T-helper 9 cell (primary cell): ENCODE measurements at places on chromosomes 13 and 19.
A peak's percentile ranks its signal among the peaks of the same experiment; 100 is the strongest.

DNA sequence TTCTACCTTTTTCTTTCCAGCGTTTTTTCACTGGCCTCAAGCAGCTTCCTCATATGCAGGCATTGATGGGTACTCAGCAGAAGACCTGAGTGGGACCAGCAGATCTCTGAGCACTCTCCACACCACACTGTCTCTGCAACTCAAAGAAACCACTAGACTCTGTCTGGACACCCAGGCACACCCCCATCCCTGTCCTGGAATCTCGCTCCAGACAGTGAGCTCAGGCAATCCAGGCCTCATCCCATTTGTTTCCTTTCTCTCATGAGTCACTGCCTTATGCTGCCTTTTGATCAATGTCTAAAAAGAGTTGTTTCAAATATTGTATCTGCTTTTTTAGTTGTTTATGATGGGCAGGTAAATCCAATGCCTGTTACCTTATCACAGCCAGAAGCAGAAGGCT lies 19.7 kb upstream of the POP4 start:
- no peak for DNase-seq

GRCh38 chr13:24341439-24341838 lies 32.1 kb downstream of the C1QTNF9 start:
- DNase-seq: no peak

- no peak for DNase-seq
Observed at GRCh38 chr13:27177852-27178251, 6.2 kb upstream of the USP12 start.

DNA sequence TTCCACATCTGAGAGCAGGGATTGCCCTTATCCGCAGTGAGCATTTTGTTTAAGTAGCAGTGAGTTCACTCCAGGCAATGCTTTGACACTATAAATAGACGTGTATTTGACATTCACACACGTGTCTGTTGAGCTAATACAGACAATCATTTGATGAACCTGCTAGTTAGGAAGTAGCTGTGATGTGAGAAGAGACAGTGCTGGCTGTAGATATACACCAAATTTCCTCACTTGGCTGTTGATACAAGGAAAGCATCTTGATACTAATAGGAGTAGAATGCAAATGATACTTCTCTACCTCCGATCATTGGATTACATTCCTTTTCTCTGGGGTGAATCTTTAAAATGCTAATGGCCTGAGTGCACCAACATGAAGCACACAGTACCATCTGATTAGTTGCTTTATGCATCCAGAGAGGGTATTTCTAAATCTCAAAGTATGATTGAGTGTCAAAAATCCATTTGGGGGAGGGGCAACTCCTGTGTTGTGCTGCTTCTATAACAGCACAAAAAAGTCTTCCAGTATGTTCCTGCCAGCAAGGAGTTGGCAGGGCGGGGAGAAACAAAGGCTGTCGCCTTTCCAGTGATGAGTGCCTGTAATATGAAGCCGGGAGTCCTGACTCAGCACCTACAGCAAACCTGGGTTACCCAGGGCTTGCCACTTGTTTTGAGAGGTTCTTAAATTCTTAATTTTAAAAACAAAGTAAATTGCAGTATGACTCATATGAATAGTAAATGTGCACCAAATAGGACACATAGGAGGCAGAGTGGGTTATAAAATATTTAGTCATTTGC lies 7.0 kb downstream of the CUL4A start:
- no peak for DNase-seq

GRCh38 chr13:93977986-93978385 lies 501.5 kb downstream of the DCT start:
- DNase-seq: no peak

- DNase-seq: no peak
Observed at GRCh38 chr19:45754323-45754722, 14.7 kb downstream of the SIX5 start.

- no peak for DNase-seq
Observed at GRCh38 chr13:113616991-113617749, 32.6 kb downstream of the TFDP1 start.

DNA sequence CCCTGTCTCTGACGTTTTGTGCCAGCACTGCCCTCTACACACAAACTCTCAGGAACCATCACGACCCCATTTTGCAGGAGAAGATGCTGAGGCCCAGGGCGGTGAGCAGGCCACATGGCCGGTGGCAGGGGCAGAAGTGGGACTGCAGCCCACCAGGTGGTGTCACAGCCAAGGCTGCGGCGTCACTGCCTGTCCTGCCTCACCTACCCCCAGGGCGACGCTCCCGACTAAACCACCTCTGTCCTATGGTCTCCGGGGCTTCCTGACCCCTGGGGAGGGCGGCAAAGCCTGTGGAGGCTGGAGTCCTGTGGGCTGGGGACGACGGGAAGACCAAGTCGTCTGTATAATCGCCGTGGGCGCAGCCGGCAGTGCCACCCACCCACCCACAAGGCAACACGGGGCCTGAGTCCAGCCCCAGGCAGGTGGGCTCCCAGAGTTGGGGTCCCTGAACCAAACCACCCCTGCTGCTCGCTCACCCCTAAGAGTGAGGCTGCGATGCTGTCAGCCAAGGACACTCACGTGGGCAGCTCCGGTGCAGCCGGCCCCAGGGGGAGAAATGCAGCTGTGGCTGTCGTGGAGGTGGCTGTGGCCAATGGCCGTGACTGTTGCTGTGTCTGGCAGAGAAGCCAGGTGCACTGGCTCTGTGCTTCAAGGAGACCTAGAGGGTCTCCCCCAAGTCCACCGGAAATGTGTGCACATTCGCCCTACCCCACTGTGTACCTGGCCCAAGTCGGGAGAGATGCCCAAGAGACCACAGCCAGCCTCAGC lies 29.7 kb downstream of the RASA3 start:
- DNase-seq: peak; percentile 1

DNA sequence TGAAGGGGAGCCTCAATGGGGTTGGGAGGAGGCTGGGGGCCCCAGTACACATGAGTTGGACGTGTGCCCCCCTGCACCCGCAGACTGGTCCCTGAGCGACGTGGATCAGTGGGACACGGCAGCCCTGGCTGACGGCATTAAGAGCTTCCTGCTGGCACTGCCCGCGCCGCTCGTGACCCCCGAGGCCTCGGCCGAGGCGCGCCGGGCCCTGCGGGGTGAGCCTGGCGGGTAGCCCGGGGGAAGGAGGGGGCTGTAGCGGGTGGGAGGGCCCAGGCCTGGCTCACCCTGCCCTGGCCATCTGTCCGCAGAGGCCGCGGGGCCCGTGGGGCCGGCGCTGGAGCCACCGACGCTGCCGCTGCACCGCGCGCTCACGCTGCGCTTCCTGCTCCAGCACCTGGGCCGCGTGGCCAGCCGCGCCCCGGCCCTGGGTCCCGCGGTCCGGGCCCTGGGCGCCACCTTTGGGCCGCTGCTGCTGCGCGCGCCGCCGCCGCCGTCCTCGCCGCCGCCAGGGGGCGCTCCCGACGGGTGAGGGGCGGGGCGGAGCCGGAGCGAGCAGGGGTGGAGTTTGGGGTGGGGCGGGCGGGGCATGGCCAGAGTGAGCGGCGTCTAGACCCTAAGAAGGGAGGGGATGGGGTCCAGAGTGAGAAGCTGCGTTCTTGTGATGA lies 8.1 kb downstream of the PIK3R2 start:
- DNase-seq: peak; percentile 81

DNA sequence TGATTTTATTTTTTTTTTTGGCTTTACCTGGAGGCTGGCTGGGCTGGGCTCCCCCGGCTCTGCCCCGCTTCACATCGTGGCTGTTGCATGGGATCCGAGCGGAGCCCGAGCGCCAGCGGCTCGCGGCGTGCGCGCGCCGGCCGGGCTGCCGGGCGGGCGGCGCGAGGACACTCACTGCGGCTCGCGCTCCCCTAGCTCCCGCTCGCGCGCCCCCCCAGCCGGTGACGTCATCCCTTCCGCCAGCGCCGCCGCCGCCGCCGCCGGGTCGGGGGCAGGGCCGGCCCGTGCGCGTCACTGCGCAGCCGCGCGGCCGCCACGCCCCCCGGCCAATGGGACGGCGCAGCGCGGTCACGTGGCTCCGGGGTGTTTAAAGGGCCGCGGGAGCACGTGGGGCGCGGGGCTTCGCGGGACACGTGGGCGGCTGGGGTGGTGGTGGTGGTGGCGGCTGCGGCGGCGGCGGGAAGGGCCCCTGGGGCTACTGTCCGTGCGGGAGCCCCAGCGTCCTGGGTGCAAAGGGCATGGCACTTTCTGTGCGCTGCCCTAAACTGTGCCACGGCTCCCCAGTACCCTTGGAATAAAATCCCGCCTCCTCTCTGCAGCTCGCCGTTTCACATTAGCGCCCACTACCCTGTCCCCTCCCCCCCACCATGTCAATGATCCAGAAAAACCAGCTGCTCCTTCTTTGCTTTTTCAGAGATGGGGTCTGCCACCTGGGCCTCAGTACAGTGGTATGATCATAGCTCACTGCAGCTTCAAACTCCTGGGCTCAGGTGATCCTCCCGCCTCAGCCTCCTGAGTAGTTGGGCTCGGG lies at the start of gene PTPRS:
PTPRS (minus strand) TSS at position 176 of the 811 bp plus-strand sequence. CDS start 54,672 bp downstream, outside the sequence.
- peak; percentile 23 for DNase-seq

GRCh38 chr13:109715902-109716301 lies 70.5 kb downstream of the IRS2 start:
- no peak for DNase-seq

DNA sequence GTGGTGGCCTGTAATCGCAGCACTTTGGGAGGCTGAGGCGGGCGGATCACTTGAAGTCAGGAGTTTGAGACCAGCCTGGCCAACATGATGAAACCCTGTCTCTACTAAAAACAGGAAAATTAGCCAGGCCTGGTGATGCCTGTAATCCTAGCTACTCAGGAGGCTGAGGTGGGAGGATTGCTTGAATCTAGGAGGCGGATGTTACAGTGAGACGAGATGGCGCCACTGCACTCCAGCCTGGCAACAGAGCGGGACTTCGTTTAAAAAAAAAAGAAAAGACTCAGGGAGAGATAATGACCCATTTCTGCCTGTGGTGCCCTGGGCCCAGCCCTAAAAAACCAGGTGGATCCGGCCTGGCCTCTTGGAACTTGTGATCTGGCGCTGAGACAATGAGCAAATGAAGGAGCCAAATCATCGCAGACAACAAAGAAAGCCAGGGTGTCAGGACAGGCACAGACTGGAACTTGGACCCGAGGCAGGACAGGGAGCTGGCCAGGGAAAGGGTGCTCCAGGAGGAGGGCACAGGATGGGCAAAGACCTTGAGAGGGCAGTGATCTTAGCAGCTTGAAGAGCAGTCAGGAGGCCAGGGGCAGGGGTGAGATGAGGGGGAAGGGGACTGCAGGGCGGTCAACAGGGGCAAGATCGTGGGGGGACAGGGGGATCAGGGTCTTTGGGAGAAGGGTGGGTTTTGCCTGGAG lies 962 bp upstream of the JAK3 start:
- no peak for DNase-seq

DNA sequence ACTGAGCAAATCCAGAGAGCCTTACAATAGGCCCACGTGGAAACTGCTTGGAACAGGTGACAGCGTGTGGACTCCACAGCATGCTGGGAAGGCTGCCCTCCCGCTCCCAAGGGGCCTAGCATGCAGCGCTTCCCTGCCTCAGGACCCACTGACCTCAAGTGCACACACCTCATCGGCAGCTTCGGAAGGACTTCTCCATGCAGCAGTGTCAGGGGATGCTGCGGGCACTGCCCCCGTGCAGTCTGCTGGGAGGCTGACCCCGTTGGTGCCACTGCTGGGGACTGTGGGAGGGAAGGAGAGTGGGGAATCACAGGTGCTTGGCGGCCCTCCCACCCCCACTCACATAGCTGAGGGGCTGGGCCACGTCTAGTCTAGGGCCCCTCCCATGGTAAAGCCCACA lies 17.2 kb downstream of the CAPS start:
- DNase-seq: no peak

DNA sequence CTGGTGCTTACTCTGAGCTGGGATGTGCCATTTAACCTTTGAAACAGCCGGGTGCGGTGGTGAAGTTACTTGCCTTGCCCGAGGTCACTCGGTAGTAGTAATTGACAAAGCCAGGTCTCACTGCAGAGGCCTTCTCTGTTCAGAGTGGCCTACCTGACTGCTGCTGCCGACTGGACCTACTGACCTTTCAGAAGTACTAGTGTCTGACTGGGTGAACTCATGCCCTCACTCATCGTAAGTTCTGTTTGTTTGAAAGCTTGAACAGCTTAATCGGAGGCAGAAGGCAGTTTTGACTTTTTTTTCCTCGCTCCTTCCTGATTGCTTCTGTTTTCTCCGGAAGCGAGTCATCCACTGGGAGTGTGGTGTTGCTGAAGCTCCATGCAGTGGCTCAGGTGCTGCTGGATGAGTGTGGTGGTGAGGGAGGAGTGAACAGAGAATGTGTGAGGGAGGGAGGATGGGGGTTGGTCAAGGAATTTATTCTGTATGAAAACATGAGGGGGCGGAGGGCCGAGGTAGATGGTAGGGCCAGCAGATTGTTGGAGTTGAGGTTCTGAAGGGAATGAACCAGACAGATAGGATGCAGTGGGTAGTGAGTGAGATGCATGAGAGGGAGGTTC lies 2.7 kb downstream of the SPINT2 start:
- DNase-seq: no peak

DNA sequence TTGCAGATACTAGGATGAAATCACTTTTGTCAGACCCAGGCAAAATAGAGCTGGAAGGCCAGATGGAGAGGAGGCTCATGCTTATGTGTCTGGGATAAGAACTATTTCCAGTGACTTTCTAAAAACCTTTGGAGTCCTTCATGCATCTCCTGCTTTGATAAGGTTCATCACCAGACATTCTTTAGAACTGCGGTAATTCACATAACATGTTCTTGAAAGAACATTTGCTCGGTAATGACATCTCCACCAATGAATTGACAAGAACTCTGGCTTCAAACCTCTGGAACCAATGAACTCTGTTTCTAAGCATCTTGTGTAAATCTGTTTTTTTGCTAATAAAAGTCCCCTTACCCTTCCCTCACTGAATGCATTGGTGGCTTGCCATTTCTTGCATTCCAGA lies 112.0 kb upstream of the KL start:
- no peak for DNase-seq

DNA sequence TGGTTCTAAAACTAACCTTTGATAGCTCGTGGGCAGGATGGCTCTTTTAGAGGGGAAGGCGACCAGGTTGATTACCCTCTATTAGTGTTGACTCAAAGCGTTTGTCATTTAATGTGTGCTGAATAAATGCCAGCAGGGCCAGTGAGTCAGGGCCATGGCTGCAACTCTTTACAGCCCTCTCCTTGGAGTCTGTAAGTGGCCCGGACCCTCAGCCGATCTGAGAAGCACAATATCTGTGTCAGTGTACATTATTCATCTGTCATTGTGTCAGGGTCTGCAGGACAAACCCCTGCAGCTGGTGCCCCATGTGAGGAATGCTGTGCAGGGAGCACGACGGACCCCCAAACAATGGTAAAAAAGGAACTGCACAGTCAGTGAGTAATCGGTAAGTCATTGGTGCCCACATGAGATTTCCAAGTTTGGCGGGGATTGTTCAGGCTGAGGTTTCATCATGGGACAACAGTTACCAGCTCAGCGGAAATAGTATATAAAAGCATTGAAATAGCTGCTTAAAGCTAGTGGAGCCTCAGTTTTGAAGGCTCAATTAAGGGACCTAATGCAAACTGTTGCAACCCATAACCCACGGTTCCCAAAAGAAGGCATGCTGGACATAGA lies 139.1 kb downstream of the ZNF675 start:
- no peak for DNase-seq

DNA sequence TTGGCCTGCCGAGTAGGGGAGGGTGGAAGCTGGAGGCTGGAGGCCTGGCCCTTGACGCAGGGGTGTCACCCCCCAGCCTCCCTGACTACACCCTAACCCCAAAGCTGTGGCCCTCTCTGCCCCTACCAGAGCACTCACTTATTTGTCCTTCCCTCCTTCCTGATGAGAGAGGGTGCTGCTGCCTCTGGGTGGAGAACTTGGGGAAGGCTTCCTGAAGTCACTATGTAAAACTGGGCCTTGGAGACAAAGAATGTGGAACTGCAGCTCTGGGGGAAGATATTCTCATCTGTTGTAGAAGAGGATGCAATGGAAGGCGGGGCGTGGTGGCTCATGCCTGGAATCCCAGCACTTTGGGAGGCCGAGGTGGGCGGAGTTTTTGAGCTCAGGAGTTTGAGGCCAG lies 485.2 kb downstream of the ZNF536 start:
- no peak for DNase-seq
